ENCODE measurements at places on chromosomes 1 and 21.

DNA sequence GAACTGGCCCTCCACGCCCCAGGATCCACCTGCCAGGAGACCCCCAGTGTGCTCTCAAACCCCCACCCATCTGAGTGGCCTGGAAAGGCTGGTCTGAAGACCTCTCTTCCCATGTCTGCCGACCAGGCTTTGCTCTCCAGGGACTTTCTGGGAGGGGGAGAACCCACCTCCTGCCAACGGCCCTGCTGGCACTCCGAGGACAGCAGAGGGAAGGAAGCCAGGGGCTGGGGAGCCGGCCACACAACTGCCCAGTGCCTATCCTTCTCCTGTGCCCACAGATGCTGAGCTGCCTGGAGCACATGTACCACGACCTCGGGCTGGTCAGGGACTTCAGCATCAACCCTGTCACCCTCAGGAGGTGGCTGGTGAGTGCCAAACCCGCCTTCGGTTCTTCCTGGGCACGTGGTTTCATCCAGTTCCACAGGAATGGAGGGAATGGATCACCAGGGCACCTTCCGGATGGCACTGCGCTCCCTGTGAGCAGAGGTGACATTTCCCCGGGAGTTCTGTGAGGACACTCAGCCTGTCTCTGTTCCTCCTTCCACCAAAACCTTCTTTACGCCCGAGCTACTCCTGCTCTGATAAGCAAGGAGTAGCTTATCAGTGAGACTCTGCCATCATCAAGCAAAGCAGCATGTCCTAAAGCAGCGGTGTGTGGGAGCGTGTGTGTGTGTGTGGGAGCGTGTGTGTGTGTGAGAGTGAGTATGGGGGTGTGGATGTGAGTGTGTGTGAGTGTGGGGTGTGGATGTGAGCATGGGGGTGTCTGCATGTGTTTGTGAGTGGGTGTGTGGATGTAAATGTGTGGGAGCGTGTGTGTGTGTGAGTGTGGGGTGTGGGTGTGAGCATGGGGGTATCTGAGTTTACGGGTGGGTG lies 105.5 kb downstream of the PDE9A start:
- DNase-seq = no peak

DNA sequence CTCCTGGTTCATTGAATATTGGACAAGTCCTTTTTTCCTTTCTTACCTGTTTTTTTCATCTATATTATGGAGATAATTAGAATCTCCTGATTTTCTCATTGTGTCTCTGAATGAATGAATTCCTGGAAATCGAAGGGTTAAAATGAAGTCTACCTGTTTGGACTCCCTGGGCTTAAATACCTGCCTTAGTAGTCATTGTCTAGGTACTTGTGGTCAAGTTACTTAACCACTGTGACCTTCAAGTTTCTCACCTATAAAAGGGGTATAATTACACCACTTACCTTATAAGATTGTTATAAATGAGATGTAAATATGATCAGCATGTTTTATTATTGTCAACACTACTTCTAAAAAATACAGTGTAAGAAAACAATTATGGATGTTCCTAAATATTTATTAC lies 9.0 kb upstream of the TBX19 start:
- DNase-seq = no peak

GRCh38 chr21:44381874-44382273 lies 28.5 kb downstream of the TRPM2 start:
- DNase-seq = no peak

- no peak for DNase-seq
These were observed 102.4 kb upstream of the ZNF281 start for GRCh38 chr1:200512191-200512590.

DNA sequence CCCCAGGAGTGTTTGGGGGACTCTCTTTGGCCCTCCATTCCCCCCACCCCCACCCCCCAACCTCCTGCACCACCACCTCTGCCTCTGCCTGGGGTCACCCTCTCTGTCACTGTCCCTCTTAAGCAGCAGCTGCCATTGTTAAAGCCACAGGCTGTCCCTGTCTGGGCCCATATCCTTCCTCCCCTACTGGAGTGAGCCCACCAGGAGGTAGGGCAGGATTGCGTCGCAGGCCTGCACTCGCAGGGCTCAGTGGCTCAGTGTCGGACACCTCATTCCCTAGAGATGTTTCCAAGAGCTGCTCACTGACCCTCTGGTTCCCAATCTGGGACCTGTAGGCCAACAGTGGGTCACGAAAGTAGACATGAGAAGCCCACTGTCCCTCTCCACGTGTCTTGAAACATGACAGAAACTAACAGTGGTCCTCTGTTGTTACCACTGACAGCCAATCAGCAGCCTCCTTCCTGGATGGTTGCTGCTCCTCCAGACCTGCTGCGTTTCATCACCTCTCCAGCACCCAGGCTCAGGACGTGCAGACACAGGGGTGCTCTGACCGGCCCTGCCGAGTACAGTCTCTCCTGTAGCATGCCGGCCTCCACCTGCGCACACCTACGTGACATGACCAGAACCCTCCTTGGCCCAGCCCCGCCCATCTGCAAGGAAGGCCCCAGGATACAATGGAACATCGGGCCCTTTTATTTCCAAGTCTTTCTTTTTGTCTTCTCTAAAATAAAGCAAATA lies 7.7 kb downstream of the PRDM15 start:
- no peak for DNase-seq

DNA sequence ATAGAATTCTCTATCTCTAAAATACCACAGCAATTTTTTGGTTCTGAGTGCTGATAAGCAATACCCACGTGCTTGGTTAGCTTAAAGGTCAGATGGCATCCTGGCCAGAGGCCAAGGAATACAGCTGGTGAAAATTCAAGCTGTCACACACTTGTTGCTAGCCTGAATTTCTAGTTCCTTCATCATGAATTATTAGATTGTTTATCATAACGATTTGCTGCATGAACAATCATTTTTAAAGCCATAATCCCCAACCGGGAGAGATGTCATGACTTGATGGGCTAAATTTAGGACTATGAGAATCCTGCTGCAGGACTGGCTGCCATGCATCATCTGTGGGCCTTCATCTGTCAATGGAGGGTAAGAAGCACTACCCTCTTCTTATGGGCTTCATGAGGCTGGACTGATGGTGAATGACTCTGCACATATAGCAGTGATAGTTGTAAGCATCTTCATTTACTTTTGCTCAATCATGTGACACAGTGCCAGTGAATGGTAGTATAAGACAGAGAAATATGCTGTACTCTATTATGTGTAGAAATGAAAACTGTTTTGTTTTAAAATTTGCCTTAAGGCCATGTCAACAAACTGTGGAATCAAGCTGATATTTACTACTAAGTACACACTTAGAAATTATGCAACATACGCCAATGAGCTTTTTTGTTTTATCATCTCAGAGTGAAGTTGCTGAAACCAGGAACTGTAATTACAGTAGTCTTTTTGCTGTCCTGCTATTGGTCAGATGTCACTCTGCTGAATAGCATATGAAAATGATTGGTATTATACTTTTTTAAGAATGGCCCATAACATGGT lies 80.5 kb upstream of the RALGPS2 start:
- DNase-seq = no peak

GRCh38 chr1:36419569-36419968 lies 21.9 kb upstream of the LSM10 start:
- no peak for DNase-seq

DNA sequence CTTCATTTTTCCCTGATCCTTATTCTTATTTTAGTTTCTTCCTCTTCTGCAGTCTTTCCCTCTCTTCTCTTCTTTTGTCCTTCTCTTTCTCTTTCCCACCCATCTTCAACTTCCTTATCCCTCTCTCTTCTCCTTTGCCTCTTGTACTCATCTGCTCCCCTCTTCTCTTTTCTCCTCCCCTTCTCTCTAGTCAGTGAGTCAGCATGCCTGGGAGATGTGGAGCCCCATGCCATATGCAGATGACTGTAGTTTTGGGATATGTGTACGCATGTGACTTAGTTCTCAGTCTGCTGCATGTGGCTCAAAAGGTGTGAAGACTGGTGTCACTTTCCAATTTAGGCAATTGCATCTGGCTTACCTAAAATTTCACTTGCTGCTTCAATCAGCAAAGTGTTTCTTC lies 10.4 kb downstream of the DNAJC6 start:
- DNase-seq = no peak

GRCh38 chr1:41241354-41241748 lies 755 bp downstream of the SCMH1 start:
- peak; percentile 22 for DNase-seq

DNA sequence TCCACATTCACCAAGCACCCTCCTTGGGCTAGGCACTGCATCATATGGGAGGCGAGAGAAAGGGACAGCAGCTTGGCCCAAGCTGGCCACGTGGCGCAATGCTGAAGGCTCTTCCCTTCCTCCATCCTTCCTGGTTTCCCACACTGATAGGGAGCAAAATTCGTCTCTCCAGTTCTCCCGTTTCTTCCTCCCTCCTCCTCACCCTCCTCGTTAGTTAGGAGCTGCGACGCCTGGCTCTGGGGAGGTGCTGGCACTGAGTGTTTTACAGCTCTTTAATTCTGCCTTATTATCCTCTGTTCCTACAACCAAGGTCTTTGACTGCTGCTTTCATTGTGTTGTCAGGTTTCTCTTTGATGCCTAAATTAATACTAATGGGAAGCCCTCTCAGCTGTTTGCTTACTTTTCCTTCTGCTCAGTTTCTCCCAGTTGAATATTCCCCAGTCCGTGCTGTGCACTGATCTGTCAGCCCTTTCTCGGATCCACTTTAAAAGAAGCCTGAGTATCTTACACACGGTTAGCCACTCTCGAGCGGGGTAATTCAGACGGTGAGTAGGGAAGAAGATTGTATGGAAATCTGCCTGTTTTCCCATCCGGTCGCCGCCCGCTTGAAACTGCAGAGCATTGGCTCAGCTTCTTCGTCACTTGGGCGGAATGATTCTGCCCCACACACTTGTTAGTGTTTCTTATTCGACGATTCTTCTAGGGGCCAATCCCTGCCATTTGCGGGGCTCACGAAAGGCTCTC lies 56.2 kb upstream of the SMYD2 start:
- DNase-seq = no peak

DNA sequence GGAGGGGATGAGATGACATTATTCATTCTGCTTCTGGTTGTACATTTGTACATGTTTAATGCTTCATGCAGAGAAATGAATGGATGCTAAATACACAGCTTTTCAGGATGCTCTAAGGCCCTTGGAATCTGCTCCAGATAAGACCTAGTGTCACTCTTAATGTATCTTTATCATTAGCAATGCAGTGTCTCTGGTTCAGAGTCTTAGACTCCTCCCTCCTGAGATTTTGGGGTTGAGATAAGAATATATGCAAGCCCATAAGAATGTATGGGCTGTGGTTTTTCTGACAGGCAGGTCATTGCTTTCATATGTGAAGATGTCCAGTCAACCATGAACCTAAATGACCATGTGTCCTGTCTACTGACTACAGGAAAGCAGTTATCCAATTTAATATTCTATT lies 415.5 kb downstream of the RPS6KC1 start:
- no peak for DNase-seq

GRCh38 chr21:29315131-29315749 lies 16.5 kb downstream of the BACH1 start:
- no peak for DNase-seq

DNA sequence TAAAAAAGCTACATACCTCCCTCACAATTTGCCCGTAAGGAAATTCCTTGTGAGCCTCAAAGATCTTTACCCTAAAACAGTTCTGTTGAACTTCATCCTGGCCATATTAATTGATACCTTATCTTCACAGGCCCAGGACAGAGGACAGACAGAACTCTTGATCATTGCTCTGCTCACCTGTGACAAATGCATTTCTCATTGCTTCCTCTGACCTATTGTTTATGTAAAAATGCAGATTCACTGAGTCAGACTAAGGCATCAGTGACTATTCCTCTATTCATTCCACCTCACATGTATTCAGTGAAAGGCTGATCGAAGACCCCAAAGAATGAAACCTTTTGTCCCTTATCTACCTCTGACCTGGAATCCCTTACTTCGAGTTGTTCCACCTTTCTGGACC lies 61.0 kb downstream of the BACH1 start:
- DNase-seq = no peak

DNA sequence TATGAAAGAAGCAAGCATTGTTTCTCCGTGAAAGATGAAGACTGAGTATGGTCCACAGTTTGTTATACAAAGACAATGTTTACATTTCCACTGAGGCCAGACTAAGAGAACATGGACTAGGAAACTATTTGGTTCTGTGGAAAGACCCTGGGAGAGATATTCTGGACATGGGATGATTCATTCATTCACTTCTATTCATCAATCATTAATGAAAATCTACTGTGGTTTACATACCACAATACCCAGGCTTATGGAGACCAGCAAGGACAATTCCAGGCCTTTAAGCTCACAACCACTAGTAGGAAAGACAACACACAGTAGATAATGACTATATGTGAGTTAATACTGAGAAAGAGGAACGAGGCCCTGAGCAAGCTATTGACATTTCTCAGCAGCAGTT lies 125.4 kb downstream of the TBX15 start:
- no peak for DNase-seq

GRCh38 chr1:47755101-47755990 lies 241.8 kb downstream of the TRABD2B start:
- peak; percentile 21 for DNase-seq

DNA sequence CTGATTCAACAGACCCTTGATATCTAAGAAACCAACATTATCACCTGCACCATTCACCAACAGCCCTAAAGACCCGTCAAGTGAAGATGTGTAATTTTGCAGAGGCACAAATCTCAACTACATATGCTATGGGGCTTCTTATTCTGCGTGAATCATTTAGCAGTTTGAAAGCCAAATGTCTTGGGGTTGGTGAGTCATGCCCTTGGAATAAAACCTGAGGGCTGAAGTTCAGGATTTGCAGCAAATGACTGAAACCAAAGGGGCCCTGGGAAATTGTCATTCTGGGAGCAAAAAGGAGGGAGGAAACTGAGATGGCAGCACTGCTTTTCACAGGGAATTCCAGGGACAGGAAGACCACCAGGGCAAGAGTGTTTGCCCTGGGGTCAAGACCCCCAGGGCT lies 79.2 kb upstream of the TNR start:
- no peak for DNase-seq

DNA sequence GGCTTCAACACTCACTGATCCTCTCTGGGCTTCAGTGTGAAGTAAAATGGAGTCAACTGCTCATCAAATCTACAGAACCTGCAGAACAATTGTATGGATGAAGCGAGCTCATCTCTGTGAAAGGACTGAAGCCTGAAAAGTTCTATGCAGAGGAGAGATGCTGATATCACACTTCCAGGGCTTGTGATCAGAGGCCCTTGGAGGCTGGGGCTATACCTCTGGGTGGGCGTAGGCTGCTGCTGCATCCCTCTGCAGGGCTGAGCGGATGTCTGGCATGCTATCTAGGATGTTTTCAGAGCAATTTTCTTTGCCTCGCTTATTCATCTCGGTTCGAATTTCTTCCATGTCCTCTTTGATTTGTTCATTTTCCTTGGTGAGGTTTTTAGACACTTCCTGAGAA lies 17.6 kb downstream of the OLFML2B start:
- DNase-seq = no peak

GRCh38 chr1:119475866-119476439 lies 31.1 kb upstream of the HSD3B1 start:
- DNase-seq = no peak

DNA sequence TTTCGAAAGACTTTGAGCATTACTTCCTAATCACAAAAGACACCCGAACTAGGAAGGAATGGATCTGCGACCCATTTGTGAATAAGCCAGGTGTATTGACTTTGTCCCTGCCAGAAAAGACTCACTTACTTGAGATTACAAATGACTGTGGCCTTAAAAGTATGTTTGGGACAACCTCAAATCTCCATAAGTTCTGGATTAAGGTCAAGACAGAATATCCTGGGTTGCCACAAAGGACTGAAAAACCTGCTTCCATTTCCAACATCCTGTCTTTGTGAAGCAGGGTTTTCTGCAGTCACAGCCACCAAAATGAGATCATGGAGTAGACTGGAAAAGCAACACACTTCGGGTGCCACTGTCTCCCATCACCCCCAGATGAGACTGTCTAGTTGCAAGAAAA lies 537.4 kb upstream of the ZRANB2 start:
- no peak for DNase-seq

Data from stimulated activated CD4-positive, alpha-beta T cell treated with anti-CD3 and anti-CD28 coated beads, TNF-alpha, amount 100 ng/mL, for 24 hours (primary cell).